Fibroblast of upper back skin (primary cell): ENCODE measurements at places on chromosomes 4 and X.

DNA sequence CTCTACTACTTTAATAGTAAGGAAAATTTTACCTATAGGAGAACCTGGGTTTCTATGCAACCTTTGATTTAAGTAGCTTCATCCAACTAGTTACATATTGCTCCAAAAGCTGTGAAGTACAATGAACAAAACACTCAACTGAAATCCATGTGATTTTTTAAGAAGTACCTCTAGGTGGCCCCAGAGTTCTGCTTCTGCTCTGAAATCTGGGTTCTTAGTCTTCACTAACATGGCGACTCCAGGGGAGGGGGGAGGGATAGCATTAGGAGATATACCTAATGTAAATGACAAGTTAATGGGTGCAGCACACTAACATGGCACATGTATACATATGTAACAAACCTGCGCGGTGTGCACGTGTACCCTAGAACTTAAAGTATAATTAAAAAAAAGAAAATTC, 73.4 kb upstream of the MAGEB2 start:
- DNase-seq: peak; percentile 25

DNA sequence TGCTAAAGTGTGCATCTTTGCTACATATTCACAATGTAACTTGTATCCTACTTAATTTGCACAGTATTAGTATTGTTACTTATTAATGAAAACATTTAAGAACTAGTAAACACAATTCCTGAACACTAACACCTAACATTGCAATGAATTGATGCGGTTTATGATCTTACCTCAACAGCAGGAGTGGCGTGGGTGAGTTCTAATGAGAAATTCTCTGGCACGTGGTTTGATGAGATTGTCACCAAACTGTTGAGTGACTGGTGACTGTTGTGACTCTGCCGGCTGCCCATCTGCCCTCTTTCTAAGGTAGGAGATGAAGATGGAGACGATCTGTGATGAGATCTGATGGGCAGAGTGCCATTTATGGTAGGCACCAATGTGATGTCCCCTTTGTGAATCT, 2.9 kb downstream of the PCDH18 start:
- DNase-seq: no peak

- DNase-seq: no peak
These were observed 6.9 kb upstream of the ELF4 start for GRCh38 chrX:130117166-130117565.

DNA sequence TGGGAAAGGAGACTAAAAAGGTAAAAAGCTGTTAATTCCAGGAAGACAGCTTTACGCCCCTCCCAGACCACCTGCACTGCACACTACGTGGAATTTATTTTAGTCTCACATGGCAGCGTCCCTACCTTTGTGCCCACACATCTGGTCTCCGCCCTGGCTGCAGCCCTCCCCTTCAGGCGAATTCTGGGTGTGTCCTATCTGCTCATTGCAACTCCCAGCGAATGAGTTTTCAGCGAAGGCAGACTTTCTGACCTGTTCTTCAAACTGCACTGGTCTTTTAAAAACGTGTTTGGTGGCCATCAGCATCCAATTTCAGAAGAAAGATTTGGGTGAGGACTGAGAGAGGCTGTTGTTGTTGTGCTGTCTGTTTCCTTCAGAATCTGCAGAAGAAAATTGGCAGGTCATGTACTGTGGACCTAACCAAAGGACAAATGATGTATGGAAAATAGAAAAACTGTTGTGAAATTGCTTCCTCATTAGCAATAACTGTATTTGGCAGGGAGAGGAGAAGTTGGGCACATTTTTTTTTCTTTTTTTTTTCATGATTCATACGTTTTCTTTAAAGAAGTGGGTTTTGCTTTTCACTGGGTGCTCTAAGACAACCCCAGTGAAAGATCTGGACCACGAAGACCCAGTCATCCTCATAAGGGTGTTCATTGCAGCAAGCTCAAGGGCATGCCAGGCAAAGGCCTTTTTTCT, 4.2 kb downstream of the TLR8 start:
- DNase-seq: no peak

- no peak for DNase-seq
These were observed 674.1 kb downstream of the RAPGEF2 start for GRCh38 chr4:159776961-159777360.

DNA sequence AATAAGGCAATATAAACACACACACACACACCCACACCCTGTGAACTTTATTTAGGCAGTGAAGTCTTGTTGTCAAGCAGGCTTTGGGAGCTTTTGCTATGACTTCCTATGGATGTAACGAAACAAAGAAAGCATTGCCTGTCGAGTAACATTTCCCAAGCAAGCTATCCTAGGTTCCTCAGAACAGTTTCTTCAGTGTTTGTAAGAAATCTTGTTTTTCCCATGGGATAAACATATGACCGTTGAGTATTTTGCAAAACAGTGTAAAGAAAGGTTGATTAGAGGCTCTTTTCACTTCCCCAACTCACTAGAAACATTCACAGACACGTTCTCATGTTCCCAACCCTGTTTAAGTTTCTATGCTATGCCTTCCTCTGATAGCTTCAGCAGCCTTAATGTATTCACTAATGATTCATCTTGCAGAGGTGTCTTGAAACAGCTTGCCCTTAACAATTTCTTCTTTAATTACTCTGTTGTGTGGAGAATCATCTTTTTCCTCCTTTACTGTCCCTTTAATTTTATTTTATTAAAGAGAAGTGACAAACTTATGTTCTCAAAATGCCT, 1947.1 kb upstream of the TENM3 start:
- DNase-seq: no peak

DNA sequence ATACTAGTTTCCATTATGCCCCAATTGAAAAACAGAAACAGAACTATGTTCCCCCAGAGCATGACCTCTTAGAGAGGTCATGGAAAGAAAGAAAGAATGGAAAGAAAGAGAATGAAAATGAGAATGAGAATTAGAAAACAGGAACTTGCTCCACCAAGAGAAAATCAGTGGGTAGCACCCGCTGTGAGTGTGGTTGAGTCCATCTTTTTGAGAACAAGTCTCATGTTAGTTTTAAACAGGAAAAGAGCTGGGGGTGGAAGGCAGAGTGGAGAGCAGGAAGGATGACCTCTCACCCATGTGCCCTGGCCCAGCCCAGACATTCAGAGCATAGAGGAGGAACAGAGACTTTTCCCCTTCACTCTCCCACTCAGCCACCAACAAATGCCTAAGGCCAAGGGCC, 4.9 kb downstream of the GSX2 start:
- DNase-seq: no peak

- DNase-seq: peak; percentile 53
These were observed 149.5 kb downstream of the MAML3 start for GRCh38 chr4:140004549-140004895.

- no peak for DNase-seq
These were observed 220.4 kb downstream of the MAML3 start for GRCh38 chr4:139933541-139933940.

DNA sequence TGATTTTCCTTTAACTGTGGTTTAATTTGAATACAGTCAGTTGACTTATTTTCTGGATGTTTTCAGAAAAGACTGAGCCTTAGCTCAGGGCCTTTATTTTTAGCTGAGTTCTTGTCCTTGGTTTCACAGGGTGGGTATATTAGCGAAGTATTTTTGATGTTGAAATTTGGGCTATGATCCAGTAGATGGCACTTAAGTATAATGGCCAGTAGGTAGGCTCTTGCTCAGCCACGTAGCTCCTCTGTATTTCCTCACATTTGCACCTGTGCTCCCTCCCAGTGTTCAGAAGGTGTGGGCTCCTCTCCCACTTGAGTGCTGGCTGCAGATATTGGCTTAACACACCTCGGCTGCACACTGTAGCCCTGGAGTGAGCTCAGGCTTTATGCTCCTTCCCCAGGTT, 549.9 kb upstream of the AMOT start:
- DNase-seq: no peak

DNA sequence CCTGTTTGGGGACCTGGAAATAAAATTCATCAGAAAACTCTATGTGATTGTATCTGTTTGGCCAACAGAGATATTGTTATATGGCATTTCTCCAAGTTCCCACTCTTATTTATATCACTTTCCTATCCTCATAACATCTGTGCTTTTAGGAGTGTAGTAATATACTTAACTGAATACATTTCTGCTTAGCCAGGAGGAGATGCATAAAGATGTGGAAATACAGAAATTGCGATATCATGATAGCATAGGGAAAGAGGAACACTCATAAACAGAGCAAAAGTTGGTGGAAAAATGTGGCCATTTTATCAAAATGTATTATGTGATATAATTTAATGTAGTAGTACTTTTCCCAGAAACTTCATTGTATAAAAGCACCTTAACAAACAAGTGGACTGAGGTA, 46.1 kb upstream of the TSPAN7 start:
- DNase-seq: no peak

GRCh38 chrX:38732866-38733265, 68.4 kb upstream of the MID1IP1 start:
- DNase-seq: no peak

DNA sequence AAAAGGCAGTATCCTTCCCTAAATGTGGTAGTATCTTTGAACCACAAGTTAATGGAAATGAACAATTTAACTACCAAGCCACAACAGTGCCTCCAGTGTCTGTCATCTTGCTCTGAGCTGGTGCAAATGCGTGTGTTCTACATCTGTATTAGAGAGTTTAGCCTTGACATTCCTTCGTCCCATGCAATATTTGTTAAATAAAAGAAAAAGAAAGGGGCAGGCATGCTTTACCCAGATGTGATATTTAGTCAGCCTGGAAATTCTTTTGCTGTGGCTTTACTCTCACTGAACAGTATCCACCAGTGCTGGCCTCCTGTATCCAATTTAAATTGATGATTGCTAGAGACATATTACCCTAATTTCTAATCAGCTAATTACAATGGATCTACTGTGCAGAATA, 310.5 kb downstream of the CFAP299 start:
- DNase-seq: peak; percentile 0

DNA sequence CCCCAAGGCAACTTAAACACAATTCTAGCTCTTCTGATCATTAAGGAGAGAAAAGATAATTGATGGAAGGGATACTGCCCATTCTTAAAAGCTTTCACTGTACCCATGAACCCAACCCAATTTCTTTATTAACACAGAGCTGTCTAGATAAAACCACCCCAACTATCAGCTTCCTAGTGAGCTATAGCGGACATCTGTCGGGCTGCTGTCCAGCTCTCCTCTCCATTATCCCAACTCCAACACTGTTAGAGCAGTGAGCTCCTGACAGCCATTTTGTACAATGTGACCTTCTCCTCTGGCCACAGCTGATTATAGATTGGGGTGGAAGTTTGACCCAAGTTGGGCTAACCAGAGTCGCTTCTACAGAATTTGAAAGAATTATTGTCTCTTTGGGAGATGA, 66.1 kb downstream of the HADH start:
- no peak for DNase-seq

GRCh38 chr4:39522068-39522467, 5.2 kb downstream of the UGDH start:
- DNase-seq: no peak

- peak; percentile 30 for DNase-seq
These were observed 12.6 kb downstream of the RUFY3 start for GRCh38 chr4:70734168-70734954.
